ENCODE measurements at places on chromosomes 6 and 20.

DNA sequence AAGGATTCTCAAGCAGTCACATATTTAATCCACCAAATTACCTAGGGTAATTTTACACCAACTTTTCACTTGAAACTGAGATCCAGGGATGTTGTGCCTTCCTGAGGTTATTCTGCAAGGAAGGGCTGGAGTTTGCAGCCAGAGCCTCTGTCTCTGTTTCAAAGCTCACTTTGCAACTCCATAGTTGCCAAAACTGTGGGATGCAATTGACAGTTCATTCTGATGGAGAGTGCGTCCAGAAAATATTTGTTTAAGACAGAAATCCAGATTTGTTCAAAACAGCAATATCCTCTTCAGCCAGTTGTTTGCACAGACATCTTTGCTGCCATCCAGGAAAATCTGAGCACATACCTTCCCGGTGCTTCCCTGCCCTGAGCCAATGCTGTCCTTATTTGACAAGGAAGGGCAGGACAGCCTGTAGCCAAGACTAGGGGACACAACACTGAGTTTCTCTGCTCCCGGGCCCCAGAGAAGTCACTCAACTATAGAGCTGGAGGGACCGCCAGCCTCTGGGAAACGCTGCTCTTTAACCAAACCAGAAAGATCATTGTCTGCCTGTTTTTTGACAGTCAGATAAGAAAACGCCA lies 297.4 kb downstream of the HIVEP2 start:
- no peak for DNase-seq

DNA sequence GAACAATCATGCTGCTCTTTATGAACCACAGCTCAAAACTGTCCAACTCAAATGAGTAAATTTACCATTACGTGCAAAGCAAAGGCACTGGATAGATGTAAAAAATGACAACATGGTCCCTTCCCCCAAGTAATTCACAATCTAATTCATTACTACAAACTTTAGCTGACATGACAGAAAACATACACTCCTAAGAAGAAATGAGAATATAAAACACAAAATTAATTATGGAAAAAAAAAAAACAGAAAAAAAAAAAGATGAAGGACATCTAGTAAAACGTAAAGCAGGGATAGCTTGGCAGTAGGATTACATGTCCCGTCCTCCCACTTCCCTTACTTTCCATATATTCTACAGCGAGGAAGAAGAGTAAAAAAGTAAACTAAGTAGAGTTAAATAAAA lies 5.7 kb downstream of the TUBE1 start:
- DNase-seq, result no peak

GRCh38 chr6:131285548-131285947 lies 150.3 kb downstream of the AKAP7 start:
- DNase-seq, result no peak

DNA sequence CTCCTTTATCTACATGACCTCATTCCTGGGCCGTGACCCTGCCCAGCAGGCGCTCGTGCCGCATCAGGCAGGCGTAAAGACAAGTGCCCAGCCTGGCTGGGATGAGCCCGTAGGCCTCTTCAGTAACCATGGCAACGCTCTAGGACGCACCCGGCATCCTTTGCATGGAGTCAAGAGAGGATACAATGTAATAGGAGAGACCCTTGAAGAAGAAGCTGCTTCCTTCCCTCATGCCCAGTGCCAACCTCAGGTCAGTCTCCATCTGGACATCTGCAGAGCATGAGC lies 5.0 kb upstream of the LSM14B start:
- no peak for DNase-seq

DNA sequence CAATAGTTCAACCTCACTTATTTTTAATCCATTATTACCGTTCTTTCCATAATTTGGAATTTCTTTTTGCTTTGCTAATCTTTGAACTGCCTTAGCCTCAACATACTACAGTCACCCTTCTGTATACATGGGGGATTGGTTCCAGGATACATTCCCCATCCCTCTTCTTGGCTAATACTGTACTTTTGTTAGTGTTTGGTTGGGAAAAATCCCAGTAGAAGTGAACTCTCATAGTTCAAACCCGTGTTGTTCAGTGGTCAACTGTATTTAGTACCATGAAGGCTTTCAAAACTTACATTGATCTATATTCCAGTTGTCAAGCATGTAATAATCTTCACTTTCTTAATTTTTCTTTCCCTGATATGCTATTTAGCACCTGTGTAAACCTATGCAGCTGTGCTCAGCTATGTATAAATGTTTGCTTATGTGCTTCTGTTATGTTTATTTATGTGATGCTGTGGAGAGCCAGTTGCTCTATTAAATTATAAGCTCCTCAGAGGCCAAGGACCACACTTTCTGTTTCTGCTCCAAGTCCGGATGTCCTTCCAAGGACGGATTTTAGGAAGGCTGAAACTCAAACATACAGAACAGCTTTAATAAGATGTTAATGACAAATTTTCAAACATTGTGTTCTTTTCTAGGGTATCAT lies 33.3 kb upstream of the LAMA4 start:
- DNase-seq, result no peak

GRCh38 chr6:111866857-111867256 lies 6.4 kb downstream of the FYN start:
- no peak for DNase-seq

DNA sequence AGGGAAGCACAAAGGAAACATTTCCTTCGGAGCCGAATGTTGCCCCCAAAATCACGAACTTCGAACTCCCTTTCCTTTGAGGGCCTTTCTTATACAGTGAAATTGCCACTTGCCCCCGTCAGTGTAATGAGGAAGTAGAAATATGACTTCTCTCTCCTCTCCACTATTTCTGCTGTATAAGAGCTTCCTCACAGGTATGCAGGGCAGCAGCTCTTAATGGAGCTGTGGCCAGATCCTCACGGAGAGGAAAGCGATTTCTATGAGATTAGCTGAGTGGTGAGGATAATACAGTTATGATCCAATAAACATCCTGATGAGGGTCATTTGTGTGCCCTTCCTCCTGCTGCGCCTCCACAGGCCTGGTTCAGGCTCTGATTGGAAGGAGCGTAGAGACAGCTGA lies 10.8 kb upstream of the CPNE5 start:
- DNase-seq, result no peak

DNA sequence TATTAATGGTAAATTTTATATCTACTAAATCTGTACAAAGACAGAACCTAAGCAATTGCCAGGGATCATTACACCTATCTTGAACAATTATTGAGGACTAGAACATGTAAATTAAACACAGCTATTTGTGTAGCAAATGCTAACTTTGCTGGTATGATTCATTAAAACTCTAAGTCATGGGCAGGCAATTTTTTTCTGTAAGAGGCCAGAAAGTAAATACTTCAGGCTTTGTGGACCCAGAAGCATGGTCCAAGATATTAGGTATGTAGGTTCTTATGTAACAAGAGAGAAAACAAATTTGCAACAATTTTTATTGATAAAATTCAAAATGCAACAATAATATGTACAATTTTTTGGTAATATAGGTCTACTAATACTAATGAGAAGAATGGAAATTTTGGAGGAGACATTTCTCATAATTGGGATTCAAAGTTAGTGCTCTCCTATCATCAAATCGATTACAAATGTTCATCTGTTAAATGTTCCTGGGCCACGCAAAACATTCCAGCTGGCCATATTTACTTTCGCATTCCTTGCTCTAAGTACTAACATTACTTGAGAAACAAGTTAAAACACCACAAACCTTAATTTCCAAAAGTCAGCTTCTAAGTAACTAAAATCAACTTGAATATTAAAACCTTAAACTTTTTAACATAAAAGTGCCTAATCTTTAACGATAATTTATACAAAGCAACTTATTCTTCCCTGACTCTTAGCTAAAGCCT lies 4.3 kb downstream of the TMEM30A start:
- DNase-seq, result no peak

- DNase-seq, result no peak
These were observed 40.4 kb downstream of the SMPDL3A start for GRCh38 chr6:122829456-122829855.

DNA sequence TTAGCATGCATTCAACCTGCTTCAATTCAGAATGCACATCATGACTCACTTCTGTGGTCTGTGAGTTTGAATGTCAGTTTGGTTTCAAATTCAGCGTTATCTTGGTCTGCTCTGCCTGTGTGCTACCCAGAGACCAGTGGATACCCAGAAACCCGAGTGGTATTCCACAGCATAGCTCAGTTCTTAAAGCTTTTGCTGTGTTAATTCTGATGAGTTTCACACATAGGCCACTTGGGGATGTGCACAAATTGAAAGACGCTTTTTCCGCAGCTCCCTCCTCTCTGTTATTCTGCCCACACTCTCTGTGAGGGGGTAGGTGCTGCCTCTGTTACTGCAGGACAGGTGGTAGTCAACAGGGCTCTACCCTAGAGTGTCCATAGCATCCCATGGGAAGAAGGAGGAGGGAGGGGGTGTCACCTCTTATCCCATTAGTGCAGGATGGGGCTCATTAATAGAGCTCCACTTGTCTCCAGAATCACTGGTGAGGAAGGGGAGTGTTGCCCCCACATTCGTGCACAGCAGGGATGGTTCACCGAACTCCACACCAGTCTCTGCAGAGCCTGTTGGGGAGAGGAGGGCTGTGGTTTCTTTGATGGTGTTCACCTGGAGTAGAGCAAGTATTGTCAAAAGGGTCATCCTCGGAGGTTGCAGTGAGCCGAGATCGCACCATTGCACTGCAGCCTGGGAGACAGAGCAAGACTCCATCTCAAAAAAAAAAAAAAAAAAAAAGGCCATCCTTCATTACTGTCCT lies 29.2 kb upstream of the SDCBP2 start:
- DNase-seq, result no peak

- no peak for DNase-seq
These were observed 297.8 kb downstream of the PRL start for GRCh38 chr6:21999012-21999528.

DNA sequence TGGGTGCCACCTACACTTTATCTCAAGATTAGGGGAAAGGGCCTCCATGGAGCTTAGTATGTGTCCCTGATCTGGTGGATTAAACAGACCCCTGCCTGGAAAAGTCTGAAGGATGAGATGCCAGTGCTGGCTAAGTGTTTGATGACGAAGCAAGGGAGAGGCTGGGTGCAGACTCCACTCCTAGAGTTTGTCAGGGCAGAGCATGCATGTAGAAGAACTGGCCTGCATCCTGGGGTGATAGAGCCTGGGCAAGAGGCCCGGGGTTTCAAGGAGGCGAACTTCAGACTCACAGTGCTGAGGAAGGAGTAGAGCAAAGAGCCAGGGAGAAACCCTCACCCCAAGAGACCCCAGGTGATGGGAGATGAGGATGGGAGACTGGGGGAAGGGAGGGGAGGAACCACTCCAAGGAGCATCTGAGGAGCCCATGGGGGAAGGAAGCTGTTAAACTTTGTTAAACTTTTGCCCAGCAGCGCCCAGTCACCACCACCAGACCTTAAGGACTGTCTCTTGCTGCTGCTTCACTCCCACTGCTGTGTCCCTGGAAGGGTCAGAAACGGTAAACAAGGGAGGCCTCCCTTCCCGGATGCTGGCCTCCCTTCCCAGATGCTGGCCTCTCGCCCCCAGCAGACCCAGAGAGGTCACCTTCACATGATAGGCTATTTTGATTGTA lies 61.6 kb downstream of the RPRD1B start:
- no peak for DNase-seq

DNA sequence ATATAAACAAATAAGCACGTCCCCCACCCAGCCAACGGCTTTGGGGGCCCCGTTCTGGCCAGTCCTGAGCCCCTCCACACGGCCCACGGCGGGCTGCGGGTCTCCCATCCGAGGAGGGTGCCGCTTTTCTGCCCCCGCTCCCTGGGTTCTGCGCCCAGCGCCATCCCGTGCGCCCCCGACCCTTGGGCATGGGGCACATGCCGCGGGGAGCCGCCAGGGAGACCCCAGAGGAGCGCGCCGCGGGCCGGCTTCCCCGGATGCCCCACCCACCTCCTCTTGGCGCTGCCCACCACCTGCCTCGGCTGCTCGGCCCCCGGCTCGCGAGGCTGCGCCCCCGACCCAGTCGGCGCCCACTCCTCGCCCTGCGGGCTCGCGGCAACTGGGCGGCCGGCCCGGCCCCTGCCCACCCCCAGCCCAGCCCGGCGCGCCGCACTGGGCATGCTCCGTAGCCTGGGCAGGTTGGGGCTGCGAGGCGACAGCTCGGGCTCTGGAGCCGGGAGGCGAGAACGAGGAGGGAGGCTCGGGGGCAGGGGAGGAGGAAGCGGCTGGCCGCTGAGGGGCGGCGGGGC lies 570 bp upstream of the PLCB4 start:
- DNase-seq, result no peak

- DNase-seq, result no peak
These were observed 345.9 kb upstream of the MANEA start for GRCh38 chr6:95231416-95231815.

DNA sequence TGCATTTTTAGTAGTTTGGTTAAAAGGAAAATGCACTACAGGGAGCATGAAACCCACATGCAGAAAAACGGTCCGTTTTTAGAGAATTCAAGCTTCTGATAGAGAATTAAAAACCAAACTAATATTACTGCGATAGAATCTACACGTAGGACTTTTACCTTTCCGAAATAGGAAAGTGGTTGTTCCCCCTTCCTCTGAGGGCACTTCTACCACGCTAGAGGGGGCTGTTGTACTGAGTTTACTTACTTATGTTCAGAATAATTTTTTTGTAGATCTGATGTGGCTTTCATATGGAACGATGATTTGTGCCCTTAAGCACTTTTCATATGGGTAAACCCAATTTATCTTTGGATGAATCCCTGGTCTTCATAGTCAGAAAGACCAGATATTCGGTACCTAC lies 264.3 kb upstream of the PLN start:
- DNase-seq, result peak; percentile 8

DNA sequence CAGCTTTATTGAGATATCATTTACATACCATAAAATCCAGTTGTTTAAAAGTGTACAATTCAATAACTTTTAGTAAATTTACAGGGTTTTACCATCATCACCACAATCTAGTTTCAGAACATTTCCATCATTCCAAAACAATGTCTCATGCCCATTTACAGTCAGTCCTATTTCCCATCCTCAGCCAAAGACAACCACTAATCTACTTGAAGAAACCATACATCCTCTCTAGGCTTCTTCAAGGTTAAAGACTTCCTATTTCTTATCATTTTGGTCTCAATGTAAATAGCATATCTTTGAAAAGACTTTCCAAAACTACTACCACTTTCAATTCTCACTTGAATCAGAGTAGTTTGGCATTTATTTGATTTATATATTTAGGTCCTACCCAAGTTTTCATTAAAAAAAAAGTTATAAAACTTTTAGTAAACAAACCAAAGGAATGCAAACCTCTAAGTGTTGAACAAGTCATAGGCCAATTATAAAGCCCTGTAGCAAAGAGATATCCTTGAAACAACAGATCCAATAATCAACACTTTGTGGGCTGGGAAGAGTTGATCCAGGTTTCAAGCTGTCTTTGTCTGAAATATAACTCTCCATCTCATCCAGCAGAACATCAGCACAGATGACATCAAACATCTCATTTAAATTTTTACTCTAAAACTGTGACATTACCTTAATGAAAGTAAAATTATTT lies 211.3 kb upstream of the RUNX2 start:
- DNase-seq, result no peak

Data from hematopoietic multipotent progenitor cell treated with erythropoietin and hydrocortisone succinate and interleukin-3 and kit ligand, for 17 days (in vitro differentiated cells).